ENCODE measurements at places on chromosomes 6 and 20.

GRCh38 chr20:38034108-38034649 is 633 bp downstream of the RPRD1B start:
- peak; percentile 50 for DNase-seq

GRCh38 chr20:12949429-12949980 is 59.3 kb upstream of the SPTLC3 start:
- no peak for DNase-seq

DNA sequence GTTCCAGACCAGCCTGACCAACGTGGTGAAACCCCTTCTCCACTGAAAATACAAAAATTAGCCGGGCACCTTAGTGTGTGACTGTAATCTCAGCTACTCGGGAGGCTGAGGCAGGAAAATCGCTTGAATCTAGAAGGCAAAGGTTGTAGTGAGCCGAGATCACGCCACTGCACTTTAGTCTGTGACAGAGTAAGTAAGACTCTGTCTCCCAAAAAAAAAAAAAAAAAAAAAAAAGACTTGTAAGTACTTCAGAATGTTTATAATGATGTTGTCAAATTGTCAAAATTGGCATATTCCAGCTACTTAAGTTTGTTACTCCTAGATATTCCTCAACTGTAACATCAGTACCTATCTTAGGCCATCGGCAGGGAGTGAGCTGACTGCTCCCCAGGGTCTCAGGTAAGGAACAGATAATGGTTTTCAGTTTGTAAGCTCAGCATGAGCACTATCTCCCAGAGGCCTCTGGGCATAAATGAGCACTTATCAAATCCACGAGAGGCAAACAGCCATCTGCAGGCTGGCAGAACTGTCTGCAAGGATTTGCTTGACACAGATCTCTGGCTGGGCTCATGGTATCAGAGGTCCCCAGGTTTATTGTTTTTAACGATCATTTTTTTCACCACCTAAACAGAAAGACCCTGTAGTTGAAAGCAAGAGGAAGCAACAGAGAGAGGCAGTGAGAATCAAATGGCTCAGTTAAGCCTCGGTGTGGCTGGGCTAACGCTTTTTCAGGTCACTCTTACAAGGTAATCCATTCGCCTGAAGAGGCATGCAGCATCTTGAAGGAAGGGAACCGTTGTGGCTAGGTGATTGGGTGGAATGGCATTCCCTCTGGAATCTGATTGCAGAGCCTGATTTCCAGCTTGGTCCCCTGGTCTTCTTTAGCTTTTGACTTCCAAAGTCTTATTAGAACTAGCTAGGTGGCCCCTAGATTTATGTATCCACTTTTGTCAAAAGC is 115.9 kb downstream of the LY86 start:
- no peak for DNase-seq

DNA sequence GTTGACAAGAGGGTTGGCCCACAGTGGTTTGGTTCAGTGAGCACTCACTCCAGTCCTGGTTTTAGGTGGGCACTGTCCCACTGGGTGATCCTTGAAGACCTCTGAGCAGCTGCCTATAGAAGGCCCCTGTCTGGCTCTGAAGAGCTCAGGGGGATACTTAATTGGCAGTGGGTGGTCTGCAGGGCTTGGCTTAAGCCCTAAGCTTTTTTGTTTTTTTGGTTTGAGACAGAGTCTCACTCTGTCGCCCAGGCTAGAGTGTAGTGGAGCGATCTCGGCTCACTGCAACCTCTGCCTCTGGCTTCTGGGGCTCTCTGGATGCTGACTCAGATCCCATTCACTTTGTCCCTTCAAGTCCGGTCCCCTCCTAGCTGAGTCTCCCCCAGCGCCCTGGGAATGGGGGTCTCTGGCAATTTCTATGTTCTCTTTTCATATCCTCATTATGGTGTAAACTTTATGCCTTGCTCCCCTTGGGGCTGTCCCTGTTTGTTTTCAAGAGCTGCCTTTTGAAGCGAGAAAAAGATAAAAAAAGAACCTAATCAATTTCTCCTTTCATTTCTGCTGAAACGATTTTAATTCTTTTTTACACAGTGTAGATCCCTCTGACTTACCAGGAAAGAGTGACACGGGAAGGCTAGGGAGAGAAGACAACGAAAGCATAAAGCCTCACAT is 12.2 kb upstream of the KCNG1 start:
- DNase-seq, result no peak

DNA sequence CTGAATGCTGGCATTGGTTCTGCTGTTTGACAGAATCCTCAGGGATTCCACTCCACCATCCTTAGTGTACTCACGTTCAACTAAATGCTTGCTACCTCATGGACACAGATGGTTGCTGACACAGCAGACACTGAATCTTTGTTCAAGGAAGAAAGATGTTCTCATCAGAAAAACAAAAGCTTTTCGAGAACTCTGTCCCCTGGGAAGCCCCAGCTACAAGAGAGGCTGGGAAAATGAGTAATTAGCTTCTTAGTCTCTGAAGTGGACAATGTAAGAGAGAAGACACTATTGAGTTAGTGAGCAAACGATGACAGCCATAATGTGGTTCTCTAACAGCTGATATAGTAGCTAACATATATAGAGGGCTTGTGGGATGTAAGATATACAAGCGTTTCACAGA is 30.9 kb upstream of the ENPP5 start:
- no peak for DNase-seq

GRCh38 chr6:169792306-169793015 is 41.0 kb downstream of the ERMARD start:
- no peak for DNase-seq

- no peak for DNase-seq
Observed at GRCh38 chr20:54587408-54587807, 112.0 kb downstream of the DOK5 start.

DNA sequence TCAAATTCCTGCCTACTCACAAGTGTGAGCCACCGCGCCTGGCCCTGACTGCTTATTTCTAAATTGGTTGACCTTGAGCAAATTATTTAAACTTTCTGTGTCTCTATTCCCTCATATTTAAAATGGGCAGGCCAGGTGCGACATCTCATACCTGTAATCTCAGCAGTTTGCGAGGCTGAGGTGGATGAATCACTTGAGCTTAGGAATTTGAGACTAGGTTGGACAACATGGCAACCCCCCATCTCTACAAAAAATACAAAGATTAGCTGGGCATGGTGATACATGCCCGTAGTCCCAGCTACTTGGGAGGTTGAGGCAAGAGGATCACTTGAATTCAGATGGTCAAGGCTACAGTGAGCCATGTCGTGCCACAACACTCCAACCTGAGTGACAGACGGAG is 26.5 kb downstream of the DCBLD1 start:
- no peak for DNase-seq

DNA sequence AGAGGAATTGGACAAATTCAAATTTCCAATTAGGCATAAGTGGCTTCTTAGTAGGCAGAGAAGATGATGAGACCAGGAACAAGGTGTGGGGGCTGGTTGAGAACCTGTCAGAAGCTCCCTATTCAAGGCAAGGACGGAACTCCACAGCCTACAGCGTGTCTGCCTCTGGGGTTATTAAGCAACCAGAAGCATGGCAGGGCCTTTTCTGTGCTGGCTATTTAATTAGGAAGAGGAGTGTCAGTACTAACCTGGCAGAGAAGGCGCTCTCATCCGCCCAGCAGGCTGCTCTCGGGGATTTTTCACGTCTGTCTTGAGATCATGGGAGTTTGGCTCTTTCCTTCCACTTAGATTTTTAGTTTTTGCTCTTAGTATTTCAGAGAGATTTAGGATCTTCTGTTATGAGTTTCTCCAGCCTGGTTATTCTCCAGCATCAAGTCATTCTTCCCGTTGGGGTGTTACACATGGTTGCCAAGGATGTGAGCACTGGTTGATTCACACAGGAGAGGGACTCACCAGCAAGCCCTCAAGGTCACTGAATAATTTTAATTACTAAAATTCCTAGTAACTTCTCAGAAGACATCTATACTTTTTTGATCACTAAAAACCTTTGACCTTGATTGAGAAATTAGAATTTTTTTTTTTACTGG is 23.9 kb downstream of the ADTRP start:
- DNase-seq, result no peak

DNA sequence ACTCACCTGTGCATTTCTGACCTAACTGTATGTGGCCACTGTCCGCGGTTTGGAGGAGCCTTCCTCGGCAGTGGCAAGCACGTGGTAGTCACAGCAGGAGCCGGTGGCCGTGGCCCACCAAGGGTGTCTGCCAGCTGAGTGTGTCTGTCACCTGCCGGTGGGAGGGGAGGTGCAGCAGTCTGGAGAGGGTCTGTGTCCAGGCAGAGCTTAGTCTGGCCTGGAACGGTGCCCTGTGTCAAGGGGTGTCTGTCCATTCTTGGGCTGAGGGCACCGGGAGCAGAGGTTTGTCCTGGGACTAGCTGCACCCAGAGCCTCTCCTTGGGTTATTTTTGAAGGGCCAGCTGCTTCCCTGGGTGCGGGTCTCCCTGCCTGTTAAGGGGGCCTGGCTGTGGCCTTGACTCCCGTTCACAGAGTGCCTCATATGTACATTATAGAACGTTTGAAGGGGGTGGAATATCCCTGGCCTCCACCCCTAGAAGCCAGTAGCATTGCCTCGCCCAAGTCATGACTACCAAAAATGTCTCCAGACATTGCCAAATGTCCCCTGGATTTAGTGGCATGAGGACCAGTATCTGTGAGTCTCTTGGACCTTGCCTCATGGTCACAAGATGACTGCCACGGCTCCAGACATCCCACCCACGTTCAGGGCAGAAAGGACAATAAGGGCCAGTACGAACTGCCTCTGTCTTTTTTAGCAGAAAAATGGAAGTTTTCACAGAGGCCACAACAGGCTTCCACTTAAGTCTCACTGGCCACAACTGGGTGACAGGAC is 5.2 kb downstream of the RBM38 start:
- no peak for DNase-seq

DNA sequence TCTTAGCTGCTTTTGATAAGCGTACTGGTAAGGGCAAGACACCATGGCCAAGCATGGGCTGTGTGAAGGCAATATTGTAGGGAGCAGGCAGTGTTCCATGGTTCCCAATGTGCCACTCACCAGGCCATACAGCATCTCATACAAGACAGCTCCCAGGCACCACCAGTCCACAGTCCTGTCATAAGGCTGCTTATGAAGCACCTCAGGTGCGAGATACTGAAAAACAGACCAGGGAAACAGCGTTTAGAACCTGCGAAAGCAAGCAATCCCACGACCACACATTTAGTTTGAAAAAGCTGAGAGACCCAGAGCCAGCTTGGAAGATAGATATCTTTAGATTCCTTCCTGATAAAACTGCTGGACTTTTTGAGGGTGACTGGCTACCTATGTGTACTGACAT is 119.1 kb upstream of the SLC2A12 start:
- DNase-seq, result no peak

DNA sequence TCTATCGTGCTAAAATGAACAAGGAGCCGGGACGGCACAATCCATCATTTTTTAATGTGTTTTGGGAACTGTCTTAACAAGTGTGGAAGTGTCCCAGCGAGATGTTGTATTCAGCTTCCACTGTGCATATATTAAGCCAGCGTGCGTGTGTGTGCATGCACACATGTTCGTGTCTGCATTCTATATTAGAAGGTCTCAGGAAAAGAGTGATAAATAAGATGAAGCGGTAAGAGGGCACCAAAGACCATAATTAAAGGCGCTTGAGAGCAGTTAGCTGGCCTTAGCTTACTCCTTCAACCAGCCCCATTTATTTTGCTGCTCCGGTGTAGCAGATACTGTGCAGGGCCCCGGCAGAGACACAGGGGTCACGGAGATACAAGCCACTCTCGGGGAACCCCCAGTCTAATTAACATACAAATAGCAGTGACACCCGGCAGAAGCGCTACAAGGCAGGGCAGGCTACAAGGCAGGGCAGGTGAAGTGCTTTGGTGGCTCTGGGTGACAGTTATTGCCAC is 206.5 kb upstream of the RREB1 start:
- no peak for DNase-seq

- DNase-seq, result no peak
Observed at GRCh38 chr6:149586149-149586548, 20.0 kb downstream of the GINM1 start.

GRCh38 chr6:131923356-131923755 is 27.8 kb downstream of the CCN2 start:
- peak; percentile 79 for DNase-seq

GRCh38 chr6:85463621-85464259 is 13.9 kb downstream of the NT5E start:
- DNase-seq, result no peak

- DNase-seq, result no peak
Observed at GRCh38 chr6:88262332-88262731, 96.2 kb upstream of the CNR1 start.

Measured in HT-29 (cell line).